ENCODE measurements at places on chromosomes 6 and 20. TPM values are rescaled to one million over a fixed set of nuclear protein-coding genes. Genes with fewer than 3 reads are reported as not detected.

Gene NMBR
- 1.1 TPM for polyA plus RNA-seq

Gene RSPO3
- polyA plus RNA-seq = 69.2 TPM

Gene VIP
- polyA plus RNA-seq = not detected

Gene LY6G5B
- polyA plus RNA-seq = 1.8 TPM

Gene ARHGAP18
- polyA plus RNA-seq = 2.6 TPM

Gene FAM209B
- 0.99 TPM for polyA plus RNA-seq

Gene VNN1
- polyA plus RNA-seq = 1.6 TPM

Gene GRM4
- 2.1 TPM for polyA plus RNA-seq

Gene NKAPL
- polyA plus RNA-seq = 6.6 TPM

Data from Purkinje cell (primary cell).